ENCODE measurements at places on chromosomes 12 and 14.

DNA sequence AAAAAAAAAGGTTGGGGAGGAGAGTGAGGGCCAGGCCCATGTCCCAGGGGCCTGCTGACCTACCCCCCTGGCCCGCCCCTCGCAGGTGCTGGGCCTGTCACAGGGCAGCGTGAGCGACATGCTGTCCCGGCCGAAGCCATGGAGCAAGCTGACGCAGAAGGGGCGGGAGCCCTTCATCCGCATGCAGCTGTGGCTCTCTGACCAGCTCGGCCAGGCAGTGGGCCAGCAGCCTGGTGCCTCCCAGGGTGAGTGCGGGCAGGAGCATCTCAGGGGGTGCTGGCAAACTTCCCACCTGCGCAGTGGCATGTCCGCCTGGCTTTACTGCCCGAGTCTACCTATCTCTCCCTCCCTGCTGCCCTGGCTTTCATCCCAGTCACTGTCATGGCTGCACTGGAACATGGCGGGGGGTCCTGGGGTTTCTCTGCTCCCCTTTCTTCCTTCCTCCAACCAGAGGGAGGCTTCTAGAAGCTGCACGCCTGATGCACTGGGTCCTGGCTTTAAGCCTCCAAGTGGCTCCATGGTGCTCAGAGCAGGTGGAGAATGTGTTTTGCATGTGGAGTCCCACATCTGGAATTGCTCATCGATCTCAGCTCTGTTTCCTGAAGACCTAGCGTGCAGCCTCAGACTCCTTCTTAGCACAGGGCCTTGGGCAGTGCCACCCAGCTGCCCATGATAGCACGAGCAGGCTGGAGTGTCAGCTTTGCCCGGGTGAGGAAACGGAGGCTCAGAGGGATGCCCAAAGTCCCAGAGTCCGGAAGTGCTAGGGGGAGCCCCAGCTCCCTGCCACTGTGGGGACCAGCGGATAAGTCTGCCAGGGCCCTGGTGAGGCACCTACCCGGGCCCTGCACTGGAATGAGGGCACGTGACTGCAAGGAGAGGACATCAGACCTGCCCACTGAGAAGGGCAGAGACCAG is 46.3 kb downstream of the PHETA1 start:
- no peak for DNase-seq

GRCh38 chr14:65334765-65335410 is 77.6 kb upstream of the FUT8 start:
- no peak for DNase-seq

DNA sequence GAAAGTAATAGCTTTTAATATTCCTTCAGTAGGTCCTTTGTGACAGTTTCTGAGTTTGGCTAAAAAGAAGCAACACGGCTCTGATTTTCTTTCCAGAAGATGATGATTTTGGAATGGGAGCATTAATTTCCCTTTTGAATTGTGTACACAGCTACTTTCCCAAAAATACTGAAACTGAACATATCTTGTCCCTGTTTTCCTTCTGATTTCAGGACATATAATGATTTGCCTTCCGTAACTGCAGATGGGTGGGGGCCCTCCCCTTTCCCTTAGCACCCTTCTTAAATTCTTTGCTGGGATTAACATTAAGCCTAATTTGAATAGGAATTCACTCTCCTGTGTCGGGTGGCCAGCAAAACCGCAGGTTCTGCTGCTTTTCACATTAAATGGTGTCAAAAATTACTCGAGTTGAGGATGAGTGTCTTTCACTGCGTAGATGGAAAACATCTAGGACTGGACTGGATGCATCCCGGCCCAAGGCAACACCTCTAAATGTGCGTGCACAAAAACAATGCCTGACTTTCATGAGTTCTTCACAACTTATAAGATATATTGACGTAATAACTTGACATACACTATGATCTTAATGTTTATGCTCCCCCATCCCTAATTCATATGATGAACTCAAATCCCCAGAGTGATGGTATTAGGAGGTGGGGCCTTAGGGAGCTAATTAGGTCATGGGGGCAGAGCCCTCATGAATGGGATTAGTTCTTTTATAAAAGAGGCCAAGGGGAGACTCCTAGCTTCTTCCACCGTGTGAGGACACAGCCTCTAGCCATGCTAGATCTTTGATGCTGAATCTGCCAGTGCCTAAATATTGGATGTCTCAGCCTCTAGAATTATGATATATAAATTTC is 158.1 kb downstream of the AEBP2 start:
- no peak for DNase-seq

DNA sequence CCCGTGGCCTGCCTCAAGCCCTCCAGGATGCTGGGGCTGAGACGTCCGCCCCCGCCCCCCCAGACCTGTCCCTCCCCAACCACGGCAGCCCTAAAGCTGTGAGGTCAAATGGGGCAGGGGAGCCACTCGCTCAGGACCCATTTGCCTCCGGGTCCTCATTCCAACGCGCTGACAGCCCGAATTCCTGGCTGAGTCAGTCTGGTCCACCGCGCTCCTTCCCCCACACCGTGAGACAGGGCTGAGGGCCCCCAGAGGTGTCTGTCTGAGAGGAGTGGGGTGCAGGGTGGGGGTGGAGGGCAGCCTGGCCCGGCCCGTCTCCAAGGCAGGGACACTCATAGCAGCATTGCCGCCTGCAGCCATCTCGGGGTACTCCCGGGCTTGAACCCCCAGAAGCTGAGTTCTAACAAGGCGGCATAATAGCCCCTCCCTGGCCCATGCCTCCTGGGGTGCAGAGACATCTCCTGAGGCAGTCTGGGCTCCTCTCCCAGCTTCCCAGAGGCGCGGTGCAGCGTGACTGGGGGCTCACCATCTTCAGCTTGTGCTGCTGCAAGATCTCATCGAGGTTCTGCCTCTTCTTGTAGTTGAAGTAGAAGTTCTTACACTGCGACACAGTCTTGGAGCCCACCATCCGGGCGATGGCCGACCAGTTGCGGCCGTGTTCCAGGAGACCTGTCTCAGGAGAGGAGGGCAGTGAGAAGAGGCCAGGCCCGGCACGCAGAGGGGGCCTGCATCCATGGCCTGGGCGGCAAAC is 90.5 kb downstream of the RFLNA start:
- no peak for DNase-seq

DNA sequence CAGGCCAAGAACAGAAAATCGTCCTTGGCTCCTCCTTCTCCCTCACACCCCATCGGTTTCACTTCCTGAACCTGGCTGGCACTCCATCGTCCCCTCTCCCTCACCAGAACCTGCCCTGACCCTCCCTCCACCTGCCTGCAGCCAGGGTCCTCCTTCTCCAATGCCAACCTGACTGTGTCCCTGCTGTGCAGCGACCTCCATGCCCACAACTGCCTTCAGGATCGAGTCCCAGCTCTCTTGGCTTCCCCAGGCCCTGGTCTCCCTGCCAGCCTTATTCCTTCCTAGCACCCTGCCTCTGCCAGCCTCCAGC is 19.8 kb downstream of the HVCN1 start:
- no peak for DNase-seq

- DNase-seq = no peak
These were observed 24.9 kb upstream of the MED13L start for GRCh38 chr12:116302166-116303058.

DNA sequence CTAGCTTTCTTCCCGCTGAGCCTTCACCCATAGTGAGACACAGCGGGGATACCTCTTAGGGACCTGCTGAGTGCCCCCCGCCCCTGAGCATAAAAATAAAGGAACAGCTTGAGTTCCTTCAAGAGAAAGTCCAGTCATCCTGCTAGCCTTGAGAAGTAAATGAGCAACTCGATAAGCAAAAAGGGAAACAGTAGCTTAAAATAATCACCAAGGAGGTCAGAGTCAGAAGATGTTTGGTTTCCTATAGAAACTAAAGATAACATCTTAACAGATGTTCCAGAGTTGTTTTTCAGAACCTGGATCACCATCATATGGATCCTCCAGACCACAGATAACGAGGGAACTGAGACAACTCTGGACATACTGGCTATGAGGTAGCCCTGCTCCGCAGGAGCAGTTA is 94.0 kb downstream of the BCAT1 start:
- DNase-seq = no peak

GRCh38 chr14:77043177-77043983 is 14.9 kb upstream of the IRF2BPL start:
- no peak for DNase-seq

DNA sequence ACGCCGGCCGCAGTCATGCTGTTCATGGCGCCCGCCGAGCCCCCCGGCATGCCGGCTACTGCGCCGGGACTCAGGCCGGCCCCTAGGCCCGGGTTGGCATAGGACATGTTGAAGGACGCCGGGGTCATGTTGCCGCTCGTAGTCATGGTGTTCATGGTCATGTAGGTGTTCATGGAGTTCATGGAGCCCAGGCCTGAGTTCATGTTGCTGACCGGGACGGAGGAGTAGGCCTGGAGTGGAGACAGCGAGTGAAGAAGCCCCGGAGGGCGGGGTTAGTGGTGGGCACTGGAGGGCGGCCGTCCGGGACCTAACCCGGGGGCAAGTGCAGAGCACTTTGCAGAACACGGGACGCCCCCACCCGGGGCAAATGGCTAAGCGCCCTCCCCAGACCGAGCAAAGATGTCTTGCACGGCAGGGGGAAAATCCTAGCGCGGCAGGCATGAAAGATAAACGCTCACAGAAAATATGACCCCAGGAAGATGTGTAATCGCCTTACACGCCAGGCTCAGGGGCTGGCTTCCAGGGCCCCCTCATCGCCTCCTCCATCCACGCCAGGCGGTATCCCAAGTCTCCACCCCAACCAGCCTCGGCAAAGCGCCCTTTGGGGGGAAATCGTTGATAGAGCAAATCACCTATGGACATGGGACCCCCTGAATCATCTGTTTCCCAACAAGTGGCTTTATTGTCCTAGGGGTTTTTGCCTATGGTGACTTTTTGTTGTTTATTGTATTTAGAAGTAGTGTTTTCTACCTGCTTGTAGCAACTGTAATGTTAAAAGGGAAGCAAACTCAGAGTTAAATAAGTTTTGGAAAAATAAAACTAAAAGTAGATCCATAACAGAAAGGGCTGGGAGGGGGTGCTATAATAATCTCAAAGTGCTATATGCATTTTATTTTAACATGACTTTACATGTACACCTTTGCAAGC is 2.3 kb downstream of the FOXA1 start:
- no peak for DNase-seq

- DNase-seq = no peak
These were observed 75.7 kb downstream of the PITPNM2 start for GRCh38 chr12:123075087-123075645.

- no peak for DNase-seq
These were observed 175.3 kb downstream of the PRKD1 start for GRCh38 chr14:29752221-29752923.

DNA sequence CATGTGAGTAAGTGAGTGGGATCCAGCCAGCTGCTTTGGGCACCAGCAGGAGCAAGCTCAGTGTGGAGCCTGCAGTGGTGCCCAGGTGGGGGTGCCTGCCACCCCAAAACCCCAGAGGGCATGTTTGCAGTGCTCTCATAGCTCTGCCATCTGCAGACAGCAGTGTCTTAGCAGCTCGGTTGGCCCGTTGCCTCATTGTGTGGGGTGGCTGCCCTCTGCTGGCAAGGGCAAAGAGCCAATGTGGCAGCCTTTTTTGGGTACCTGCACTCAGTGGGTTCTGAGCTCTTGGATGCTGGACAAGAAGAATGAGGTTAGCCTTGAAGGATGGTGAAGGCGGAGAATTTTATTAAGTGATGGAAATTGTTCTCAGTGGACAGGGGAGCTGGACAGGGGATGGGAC is 52.3 kb downstream of the NEUROD4 start:
- peak; percentile 11 for DNase-seq

- DNase-seq = no peak
These were observed 116.4 kb downstream of the DICER1 start for GRCh38 chr14:95040708-95041476.

- DNase-seq = no peak
These were observed 22.7 kb downstream of the LRRC74A start for GRCh38 chr14:76848879-76849278.

- no peak for DNase-seq
These were observed 57.0 kb upstream of the DIO3 start for GRCh38 chr14:101504096-101504948.

- no peak for DNase-seq
These were observed 29.8 kb upstream of the LTBP2 start for GRCh38 chr14:74641601-74642391.

DNA sequence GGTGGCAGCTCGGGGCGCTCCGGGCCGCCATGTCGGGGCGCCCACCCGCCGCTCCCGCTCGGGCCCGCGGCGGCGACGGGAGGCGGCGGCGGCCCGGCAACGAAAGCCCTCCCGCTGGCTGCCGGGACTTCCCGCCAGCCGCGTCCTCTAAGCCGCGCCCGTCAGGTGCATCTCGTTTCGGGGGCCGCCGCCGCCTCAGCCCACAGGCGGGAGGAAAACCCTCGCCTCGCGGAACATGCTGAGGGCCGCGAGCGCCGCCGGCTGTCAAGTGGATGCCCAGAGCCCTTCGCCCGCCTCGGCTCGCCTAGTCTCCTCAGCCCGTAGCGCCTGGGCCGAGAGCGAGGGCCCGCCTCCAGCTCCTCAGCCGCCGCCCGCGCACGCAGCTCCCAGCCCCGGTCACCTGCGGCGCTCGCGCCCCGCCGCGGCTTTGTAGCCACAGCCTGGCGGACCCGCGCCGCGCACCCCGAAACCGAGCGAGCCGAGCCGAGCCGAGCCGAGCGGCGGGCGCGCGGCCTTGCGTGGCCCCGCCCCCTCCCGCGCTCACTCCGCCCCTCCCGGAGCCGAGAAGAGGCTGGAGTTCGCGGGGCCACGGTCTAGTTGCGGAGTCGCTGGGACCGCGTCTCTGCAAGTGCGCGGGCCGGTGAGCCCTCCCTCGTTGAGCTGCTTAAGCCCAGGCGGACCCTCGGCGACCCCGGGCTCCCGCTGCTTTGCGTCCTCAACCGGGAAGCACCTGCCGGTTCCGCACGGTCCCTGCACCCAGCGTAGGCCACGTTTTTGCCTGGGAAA is at the start of gene EML5:
EML5 (minus strand) TSS at position 481 of the 786 bp plus-strand sequence; CDS start at position 31, 450 bp downstream.
- peak; percentile 33 for DNase-seq

- DNase-seq = no peak
These were observed 367.3 kb downstream of the C12orf50 start for GRCh38 chr12:87661786-87662377.

DNA sequence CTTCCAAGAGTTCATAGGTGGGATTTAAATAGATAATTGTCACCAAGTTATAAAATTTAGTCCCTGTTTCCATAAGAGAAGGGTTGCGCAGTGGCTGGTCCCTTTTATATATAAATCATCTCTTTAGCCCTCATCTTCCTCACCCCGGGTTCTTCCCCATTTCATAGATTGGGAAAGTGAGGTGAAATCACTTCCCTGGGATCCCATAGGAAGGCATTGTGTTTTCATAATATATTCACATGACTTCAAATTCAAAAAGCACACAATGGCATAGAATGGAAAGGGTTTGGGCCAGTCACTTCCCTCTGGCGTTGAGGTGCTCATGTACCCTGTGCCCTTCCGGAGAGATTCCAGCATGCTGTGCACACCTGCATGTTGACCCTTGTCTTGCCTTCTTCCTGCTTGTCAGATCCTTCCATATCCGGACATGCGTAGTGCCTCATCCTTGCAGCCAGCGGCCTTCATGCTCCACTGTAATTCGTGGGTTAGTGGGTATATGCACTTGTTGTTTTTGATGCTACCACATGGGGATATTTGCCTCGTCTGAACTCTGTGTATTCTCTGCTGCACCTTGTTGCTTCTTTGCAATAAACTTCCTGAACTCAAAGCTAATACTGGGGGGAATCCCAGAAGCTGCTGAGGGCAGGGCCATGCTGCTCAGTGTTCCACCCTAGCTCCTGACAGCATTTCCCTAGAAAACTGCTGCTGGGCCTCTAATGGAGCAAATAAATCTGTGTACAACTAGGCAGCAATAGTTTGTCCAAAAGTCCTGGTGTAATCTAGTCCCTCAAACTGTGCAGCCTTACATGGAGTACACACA is 59.6 kb downstream of the ANAPC7 start:
- DNase-seq = no peak

All from KG1 (cell line).